Smooth muscle cell of the brain vasculature (primary cell): ENCODE measurements at places on chromosomes 1 and 21.

- no peak for DNase-seq
Observed at GRCh38 chr1:204960306-204961125, 82.5 kb upstream of the CNTN2 start.

DNA sequence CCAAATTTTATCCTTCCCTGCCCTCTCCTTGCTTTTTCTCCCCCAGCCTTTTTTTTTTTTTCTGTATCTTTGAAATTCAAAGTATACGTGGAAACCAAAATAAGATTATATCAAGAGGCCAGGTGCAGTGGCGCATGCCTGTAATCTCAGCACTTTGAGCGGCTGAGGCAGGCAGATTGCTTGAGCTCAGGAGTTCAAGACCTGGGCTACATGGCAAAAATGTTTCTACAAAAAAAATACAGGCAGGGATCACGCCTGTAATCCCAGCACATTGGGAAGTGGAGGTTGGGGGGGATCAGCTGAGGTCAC lies 6.6 kb upstream of the PRCC start:
- no peak for DNase-seq

GRCh38 chr1:109137958-109138357 lies 24.0 kb downstream of the ELAPOR1 start:
- no peak for DNase-seq

DNA sequence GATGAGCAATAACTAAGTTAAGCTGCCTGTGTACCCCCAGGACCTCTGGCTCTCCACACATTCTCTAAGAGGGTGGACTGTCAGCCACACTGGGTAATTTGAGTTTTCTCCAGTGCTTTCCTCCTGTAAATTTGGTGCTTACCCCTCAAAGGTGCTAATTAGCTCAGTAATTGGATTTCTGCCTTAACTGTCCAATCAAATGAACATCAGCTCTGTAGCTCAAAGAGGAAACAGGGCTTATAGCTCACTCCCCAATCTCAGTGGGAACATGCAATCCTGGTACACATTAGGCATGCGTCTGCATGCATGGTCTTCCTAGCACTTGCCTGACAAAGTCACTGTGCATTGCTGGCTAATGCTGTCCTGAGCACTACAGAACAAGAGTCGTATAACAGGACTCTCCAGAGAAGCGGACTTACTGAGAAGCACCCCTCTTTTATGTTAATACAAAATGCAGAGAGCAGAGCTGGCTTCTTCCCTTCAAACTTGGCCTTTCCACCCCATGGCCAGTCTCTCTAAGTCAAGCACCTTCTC lies 110.1 kb downstream of the NTPCR start:
- no peak for DNase-seq

- DNase-seq, result no peak
Observed at GRCh38 chr1:227740401-227740960, 5.2 kb downstream of the SNAP47 start.

GRCh38 chr1:12649971-12650421 lies 6.1 kb downstream of the AADACL4 start:
- DNase-seq, result no peak

DNA sequence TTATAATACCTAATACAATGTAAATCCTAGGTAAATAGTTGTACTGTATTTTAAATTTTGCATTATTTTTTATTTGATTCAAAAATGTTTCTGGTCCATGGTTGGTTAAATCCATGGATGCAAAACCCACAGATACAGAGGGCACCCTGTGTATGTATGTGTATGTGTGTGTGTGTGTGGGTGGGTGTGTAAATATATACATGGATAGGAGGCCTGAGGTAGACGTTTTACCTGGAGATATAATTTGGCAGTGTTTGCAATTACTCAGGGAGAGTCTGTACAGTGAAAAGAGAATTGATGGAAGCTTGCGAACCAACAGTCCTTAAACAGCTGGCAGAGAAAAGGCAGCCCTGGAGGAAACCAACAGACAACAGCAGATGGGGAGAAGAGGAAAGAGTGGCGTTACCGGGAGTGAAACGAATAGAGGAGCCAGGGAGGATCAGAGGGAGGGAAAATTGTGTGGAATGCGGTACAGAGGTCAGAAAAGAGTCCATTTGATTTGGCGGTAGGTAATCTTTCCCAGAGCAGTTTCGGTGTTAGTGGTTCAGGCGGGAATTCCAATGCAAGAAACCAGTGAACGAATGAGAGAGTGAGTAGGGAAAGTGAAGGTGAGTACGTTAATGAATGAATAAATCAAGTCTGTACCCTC lies 47.9 kb upstream of the NBL1 start:
- no peak for DNase-seq

GRCh38 chr1:59592924-59593323 lies 221.8 kb upstream of the HOOK1 start:
- DNase-seq, result no peak

DNA sequence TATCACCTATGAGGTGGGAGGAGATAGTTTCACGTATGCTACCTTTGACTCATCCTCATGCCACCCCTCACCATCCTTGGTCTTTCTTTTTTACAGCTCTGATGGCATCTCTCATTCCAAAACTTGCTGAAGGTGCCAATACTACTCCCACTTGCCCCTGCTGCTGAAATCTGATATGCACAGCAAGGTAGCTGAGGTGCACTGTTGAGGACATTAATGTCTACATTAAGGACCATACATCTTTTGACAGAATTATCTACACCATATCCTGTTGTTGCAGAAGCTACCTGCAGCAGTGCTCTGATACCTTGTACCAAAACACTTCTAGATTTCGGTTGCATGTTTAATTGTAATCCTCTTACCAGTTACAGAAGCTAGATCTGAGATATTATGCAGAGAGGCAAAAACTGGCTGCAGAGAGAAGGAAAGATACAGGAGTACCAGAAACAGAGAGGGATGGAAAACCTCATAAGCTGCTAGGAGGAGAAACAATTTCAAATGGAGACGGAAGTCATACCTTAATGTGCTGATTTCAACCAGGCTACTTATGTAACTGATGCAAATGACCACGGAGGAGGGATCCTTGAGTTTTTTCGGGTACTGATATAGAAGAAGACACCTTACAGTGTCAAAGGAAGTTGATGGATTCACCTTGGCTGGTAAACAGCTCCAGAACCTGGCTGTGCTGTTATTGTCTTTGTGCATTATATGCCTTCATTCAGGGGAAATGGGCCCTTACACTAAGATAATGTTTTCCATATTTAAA lies 19.3 kb upstream of the PTPRC start:
- DNase-seq, result no peak

- DNase-seq, result no peak
Observed at GRCh38 chr1:84836145-84836544, 56.9 kb downstream of the LPAR3 start.

GRCh38 chr1:17719874-17720273 lies 35.3 kb upstream of the ACTL8 start:
- DNase-seq, result no peak

- no peak for DNase-seq
Observed at GRCh38 chr1:9658199-9658598, 6.7 kb downstream of the PIK3CD start.

DNA sequence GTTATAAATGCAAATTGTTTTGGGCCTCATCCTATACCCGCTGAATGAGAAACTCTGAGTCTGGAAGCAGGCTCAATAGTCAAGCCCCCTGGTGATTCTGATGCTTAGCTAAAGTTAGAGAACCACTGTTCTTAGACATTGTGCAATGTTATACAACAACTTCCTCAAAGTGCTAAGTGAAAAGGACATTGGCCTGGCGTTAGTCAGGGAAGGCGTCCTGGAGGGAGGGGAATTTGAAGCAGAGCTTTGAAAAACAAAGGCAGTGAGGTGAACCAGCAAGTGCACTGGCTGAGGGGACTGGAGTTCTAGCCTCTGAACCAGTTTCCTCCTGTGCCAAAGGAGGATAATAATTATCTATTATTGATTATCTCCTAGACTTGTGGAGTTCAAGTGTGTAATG lies 5.1 kb downstream of the CD1D start:
- DNase-seq, result no peak

DNA sequence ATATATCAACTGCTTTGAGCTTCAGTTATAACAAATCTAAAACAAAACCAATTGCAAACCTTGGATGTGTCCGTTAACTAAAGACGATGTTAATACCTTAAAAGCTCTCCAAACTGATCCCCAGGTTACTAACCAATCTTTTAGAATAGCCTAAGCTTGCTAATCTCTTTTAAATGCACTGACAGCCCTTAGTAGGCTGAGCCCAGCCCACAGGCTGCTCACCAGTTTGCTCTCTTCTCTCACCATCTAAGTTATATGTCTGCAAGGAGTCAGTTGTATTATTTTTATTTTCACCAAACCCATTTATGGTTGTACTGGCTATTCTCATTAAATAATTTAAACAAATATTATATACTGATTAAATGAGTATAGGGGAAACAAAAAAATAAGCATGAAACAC lies 199.5 kb downstream of the ADGRL2 start:
- DNase-seq, result no peak

GRCh38 chr1:117682372-117682771 lies 76.5 kb downstream of the TENT5C start:
- DNase-seq, result no peak

DNA sequence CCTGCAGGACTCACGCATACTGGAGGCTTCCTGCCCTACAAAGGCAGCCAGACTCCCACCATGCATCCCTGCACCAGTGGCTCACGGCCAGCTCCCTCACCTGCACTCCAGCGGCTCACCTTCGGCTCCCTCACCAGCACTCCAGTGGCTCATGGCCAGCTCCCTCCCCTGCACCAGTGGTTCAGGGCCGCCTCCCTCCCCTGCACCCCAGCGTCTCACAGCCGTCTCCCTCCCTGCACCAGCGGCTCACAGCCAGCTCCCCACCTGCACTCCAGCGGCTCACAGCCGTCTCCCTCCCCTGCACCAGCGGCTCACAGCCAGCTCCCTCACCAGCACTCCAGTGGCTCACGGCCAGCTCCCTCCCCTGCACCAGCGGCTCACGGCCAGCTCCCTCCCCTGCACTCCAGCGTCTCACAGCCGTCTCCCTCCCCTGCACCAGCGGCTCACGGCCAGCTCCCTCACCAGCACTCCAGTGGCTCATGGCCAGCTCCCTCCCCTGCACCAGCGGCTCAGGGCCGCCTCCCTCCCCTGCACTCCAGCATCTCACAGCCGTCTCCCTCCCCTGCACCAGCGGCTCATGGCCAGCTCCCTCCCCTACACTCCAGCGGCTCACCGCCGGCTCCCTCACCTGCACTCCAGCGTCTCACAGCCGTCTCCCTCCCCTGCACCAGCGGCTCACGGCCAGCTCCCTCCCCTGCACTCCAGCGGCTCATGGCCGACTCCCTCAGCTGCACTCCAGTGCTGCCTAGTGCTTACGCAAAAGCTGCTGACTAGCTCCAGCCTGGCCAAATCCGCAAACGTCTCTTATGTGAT lies 324.5 kb downstream of the NPHP4 start:
- DNase-seq, result no peak

GRCh38 chr1:20575541-20576336 lies 13.2 kb upstream of the CDA start:
- no peak for DNase-seq

- no peak for DNase-seq
Observed at GRCh38 chr1:167033646-167034045, 44.6 kb downstream of the MAEL start.
